Bronchial epithelial cell (primary cell): ENCODE measurements at places on chromosomes 12 and 14.
A peak's percentile ranks its signal among the peaks of the same experiment; 100 is the strongest.

DNA sequence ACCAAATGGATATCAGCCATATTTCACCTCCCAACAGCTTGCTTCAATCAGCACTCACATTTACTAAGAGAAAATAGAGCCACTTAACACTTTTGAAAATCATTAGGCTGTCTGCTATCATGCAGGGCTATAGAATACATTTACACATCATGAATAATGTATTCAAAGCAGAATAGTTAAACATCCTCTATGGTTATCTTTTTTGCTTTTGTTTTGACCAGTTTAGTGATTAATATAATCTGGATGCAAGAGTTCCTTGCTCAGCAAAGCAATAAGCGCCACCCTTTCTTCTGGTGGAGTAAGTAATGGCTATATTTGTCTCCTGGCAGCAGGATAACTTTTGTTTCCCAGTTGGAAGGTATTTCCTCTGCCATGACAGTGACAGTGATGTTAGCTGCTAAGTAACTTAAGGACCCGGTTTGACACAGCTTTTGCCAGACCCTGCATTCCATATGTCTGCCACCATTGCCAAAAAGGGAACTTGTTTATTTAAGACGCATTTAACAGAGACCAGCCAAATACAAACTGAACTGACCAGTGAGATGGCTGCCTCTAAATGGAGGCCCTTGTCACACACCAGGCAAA, 70.3 kb upstream of the NR2C1 start:
- no peak for DNase-seq

- DNase-seq = no peak
Measured at GRCh38 chr12:31750747-31751039, 21.9 kb upstream of the AMN1 start.

GRCh38 chr12:18640321-18640955, 97.4 kb downstream of the PLCZ1 start:
- DNase-seq = no peak

GRCh38 chr12:126936181-126936851, 1330.7 kb upstream of the TMEM132C start:
- no peak for DNase-seq

- DNase-seq = peak; percentile 90
Measured at GRCh38 chr14:81400202-81400678, at the start of gene STON2. STON2 (minus strand) TSS chr14:81400324; CDS start chr14:81398382, 1,942 bp downstream.

- DNase-seq = no peak
Measured at GRCh38 chr12:6791931-6792520, 2.7 kb downstream of the CD4 start.

DNA sequence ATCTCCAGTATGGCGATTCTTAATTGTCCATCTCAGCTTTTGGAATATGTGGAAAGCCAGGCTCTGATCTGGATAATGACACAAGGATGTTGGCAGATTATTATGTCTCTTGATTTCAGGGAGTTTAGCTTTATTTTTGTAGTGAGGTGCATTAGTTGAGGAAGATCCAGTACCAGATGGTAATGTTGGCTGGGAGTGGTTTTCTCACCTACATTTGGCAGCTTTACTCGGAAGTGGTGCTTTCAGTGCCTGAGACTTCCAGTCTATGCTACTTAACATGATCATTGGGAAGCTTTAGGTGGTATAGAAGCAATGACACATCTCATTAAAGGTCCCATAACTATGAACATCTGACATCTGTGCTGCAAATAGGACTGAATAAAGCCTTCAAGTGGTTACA, 7.5 kb downstream of the SLC15A5 start:
- DNase-seq = no peak

DNA sequence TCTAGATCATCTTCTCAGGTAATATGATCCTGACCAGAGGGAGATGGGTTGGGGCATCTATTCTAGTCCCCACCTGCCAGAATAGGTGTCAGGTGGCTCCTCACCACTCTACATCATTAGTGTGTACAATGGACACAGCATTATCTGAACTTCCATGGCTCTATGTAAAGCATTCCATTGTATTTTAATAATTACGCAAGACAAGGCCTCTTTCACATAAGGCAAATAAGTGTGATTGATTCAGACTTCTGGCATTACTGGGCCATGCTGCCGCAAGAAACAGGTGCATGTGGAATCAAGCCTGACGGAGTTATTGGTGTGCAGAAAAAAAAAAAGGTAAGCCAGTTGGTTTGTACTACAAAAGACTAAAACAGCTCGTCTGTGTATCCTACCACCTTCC, 3.1 kb upstream of the DDHD1 start:
- DNase-seq = no peak

GRCh38 chr12:114406316-114406983, 506 bp upstream of the TBX5 start:
- DNase-seq = no peak

DNA sequence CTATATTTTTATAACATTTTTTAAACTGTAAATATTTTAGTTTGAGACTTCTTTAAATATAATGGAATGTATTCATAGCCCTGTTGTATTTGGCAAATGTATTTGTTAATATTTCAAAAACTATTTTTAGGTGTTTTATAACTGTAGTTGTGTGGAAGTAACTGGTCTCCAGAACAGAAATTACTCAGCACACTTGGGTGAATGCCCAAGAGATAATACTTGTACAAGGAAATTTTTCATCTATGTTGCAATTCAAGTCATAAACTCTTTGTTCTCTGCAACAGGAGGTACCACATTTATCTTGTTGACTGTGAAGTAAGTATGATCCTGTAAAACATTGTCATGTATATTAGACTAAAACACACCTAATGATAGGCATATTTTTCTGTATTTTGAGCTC, 72.8 kb downstream of the SLCO1B3 start:
- peak; percentile 42 for DNase-seq

DNA sequence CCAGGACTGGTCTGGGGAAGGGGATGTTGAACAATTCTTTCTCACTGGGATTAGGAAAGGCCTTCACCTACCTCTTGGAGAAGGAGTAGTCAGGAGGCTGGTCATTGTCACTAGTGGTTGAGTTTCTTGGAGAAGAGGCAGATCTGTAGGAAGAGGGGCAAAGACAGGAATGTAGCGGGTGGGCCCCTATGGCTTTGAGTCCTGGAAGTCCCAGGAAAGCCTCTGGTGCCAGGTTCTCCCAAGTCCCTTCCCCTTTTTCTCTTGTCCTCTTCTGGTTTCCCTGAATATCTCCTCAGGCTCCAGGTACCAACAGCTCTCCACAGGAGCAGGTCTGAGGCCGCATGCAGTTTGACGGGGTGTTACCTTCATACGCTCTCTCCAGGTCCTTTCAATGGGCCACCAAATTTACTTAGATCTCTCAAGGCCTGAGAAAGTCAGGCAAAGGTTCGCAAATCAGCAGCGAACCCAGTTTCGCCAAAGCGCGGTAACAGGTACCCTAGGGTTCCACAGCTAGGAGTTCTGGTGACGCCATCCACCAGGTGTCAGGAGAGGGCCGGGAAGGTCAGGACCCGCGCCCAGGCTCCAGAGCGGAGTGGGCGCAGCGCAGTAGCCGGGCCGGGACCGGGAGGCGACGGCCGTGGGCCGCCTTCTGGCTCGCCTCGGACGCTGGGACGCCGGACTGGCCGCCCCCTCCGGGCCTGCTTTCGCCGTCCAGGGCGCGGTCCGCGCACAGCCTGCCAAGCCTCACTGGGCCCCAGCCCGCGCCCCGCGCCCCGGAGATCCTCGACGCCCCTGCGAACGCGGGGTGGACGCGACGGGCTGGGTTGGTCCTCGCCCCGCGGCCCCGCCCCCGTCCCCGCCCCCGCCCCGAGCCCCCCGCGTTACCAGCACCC, 795 bp downstream of the SMAGP start:
- peak; percentile 38 for DNase-seq

DNA sequence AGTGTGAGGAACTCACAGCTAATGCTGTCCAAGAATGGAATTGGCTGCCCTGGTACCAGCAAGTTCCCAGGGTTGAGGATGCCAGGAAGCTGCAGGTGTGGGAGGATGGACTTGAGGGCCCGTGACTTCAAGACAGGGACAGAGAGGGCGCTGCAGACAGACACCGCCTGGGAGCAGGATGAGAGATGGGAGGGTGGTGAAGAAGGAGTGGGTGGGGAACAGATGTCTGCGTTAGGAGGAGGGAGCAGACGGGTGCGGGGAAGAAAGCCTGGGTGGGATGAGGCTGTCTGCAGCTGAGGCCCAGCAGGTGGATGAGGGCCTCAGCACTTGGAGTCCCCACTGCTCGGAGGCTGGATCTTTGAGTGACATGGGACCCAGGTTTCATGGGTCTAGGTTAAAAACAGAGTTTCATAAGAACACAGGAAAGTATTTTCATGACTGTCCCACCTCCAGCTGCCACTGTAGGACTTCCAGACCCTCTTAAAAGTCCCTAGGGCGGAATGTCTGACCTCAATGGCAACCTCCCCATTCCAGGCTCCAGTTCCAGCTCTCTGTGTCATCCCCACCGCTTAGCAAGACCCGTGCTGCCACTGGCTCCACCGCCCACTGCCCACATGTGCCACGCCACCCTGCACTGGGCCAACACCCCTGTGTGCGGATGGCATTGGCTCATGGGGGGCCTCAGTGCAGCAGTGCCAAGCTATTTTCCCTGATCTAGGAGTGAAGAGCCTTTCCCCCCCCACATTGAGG, 70.3 kb upstream of the SCN8A start:
- DNase-seq = no peak

DNA sequence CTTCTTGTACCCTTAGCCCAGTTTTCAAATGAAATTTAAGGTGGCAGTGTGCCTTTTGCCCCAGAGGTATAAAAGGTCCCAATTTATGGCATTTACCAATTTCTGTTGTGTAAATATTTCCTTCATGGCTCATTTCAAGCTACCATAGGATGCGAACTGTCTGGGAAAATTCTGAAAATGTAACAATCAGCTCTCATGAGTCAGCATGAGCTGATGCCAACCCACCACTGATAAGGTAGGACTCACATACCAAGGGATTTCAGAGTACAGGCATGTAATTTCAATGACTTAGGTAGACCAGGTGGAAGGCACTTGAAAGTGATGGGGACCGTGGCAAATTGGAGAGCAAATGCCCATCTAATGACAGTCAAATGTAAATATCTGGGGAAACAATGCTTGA, 169.5 kb downstream of the TTC8 start:
- peak; percentile 90 for DNase-seq

GRCh38 chr12:48414021-48414420, 58.3 kb upstream of the ANP32D start:
- no peak for DNase-seq
